Gastroesophageal sphincter (tissue), 4 donors: ENCODE measurements at places on chromosomes 2 and 18.

DNA sequence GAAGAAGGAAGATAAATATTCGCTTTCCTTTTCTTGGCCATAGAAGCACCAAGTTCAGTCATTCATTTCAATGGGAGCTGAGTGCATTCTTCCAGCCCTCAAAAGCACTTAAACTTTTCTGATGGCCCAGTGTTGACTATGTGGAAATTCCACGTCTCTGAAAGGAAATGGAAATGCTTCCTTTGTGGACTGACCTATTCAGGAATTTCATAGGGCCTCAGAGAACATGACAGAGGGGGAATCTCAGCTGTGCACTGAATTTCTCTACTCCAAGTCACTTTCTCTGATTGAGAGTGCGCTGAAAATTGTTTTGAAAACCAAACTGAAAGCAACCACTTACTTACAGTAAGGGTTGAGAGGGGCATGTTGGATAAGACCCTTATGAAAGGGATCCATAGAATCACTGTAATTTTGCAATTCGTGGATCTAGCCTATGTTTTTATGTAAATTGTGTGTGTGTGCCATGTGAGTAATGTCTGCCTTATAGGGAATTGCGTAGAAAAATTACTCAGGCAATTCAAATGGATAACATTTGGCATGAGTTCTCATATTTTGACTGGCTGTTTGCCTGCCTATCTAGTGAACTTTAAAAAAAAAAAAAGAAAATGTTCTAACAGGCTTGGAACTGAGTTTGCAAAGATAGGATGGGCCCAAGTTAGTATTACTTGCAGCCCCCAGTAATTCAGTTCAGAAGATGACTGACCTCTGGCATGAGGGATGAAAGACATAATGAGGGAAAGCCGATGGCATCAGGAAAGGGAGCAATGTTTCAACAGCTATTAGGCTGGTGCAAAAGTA, 437.0 kb downstream of the PTPRM start:
- no peak for ATAC-seq

- no peak for ATAC-seq
Observed at GRCh38 chr2:46913471-46914381, 1.9 kb downstream of the MCFD2 start.

DNA sequence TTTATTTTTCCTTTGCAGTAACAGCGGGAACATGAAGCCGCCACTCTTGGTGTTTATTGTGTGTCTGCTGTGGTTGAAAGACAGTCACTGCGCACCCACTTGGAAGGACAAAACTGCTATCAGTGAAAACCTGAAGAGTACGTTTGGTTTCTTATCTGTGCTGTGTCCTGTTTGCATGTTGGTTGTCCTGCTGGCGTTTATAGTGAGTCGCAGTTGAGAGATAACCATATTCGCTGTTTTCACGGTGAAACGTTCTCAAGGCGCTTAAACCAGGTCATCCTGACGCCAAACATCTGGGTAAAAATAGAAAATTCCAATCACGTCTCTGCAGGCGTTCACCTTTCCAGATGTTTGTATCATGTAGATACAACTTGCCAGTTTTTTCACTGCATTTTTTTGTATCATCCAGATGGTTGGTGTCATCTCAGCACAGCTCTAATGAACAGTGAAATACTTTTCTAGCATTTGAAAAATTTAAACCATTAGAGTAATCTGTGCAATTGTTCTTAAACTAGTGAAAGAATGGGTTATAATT, 21.2 kb downstream of the CLUL1 start:
- no peak for ATAC-seq

GRCh38 chr2:155653176-155653575, 679.3 kb downstream of the NR4A2 start:
- no peak for ATAC-seq

DNA sequence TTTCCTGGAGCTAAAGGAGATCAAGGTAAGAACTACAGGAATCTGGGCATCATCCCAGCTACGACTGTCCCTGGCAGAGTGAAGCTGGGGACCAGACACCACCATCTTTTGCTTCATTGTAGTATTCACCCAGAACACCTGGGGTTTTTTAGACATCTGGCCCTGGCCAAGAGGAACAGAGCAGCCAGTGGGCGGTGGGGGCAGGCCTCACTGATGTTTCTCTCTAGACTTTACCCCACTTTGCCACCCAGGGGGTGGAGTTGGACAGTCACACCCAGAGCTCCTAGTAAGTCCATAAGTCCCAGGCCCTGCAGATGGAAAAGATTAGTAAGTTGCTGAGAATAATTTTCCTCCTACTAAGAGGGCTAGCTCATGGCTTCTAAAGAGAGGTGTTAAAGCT, 39.6 kb downstream of the MARCO start:
- ATAC-seq, result no peak

- no peak for ATAC-seq
Observed at GRCh38 chr2:16150456-16151280, 210.3 kb downstream of the MYCN start.

GRCh38 chr2:446303-446874, 158.5 kb upstream of the ALKAL2 start:
- ATAC-seq, result no peak

DNA sequence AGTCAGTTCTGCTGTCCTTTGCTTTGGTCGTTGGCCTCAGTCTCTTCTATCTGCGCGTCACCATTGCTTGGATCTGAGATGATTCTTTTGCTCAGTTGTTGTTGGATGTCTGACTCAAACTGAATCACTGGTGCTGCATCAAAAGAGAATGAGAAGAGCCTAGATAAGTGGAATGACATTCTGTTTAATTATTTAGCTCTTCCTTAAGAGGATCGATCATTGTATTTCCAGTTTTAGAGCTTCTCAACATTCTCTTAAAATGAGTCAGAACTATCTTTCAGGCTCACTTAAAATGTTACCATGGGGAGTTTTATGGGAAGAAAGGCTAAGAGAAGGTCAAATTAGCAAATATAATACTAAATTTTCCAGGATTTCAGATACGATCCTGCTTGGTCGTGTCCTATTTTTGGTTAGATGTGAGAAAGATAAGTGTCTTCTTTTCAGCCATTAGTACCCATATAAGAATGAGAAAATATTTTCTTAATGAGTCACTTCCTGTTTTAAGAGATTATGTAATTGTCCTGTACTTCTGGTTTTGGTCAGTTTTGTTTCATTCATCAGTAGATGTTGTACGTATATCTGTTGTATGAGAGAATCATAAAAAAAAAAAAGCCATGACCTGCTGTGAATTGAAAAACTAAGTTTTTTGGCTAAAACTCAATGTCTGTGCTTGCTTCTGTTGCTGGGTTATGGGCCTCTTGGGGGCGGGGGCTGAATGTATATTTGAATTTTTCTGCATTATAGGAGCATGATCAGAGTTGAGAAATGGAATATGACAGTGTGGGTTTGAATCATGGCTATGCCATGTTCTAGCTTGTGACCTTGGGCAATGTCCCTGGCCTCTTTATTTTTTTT, 31.6 kb upstream of the CASP10 start:
- ATAC-seq, result no peak

GRCh38 chr18:36335476-36336279, 38.2 kb downstream of the FHOD3 start:
- peak; percentile 32 for ATAC-seq

DNA sequence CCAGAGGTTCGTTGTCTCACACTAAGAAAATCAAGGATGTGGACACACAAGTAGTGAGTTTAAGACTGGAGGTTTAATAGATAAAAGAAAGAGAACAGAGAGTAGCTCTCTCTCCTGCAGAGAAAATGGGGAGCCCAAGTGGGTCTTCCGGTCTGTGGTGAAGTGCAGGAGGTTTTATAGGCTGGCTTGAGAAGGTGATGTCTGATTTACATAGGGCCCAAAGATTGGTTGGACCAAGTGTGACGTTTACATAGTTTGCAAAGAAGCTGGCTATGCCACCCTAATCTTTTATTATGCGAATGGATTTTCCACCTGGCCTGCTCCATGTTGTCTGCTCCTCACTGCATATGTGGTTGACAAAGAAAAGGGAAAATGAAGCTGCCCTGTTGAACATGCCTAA, 430.4 kb upstream of the TRIB2 start:
- ATAC-seq, result no peak

DNA sequence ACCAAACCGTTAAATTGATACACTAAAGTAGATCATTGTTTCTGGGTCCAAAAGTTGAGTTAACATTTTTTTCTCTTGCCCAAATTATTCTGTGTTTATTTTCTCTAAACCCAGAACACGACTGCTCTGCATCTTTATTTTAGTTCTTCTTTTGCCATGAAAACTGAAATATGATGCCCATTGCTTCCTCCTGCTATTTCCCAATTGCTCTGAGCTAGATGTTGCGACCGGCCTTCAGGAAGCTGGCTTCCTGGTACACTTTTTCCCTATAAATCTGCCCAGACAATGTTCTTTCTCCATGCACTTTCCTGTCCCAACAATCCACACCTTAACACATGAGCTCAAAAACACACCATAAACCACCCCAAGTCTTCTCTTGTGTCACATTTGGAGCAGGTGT, 501.4 kb downstream of the FBXO15 start:
- ATAC-seq, result no peak

GRCh38 chr2:160474891-160475787, 18.5 kb downstream of the RBMS1 start:
- no peak for ATAC-seq

- ATAC-seq, result no peak
Observed at GRCh38 chr2:59585655-59586054, 967.8 kb downstream of the BCL11A start.

GRCh38 chr2:43106559-43107527, 119.6 kb downstream of the ZFP36L2 start:
- peak; percentile 23 for ATAC-seq

- no peak for ATAC-seq
Observed at GRCh38 chr2:47277187-47277586, 122.1 kb upstream of the STPG4 start.

GRCh38 chr18:8654503-8655451, 45.5 kb downstream of the RAB12 start:
- ATAC-seq, result no peak

DNA sequence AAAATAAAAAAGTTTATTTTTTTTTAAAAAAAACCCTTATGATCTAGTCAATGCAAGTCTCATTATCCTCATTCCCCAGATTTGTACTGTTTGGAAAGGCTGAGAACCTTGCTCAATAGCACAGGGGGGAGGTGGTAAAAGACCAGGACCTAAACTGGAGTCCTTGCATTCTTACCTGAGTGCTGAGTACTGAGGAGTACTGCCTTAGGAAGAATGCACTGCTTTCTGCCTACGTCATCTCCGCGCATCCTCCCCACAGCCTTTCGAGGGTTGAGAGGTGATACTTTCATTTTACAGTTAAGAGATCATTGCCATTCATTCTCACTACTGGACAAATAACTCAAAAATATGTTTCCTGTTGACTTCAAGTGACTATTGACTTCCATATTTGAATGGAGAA, 73.8 kb downstream of the MAP3K20 start:
- ATAC-seq, result peak; percentile 40

- no peak for ATAC-seq
Observed at GRCh38 chr2:167345559-167345958, 457.3 kb downstream of the XIRP2 start.

DNA sequence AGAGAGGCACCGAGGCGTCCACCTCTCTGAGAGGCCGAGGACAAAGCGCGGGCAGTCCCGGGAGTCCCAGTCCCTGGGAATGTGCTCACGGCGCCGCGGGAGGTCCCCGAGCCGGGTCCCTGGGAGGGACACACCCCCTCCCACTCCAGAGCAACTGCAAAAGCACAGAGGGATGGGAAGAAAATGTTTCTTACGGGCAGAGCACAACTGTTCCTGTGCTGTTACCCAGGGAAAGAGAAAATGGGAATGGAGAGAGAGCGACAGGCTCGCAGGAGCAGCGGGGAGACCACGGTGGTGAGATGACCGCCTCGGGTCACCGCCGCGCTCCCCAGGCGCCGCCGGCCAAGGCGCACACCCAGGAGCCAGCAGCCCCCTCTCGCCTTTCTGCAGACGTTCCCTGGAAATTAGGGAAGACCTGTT, 1.2 kb upstream of the BCL11A start:
- ATAC-seq, result peak; percentile 2

- ATAC-seq, result no peak
Observed at GRCh38 chr18:78579854-78580577, 399.6 kb upstream of the SALL3 start.

- no peak for ATAC-seq
Observed at GRCh38 chr2:55962915-55963314, 39.3 kb upstream of the EFEMP1 start.

GRCh38 chr18:23095463-23095862, 39.8 kb upstream of the CABLES1 start:
- ATAC-seq, result no peak

DNA sequence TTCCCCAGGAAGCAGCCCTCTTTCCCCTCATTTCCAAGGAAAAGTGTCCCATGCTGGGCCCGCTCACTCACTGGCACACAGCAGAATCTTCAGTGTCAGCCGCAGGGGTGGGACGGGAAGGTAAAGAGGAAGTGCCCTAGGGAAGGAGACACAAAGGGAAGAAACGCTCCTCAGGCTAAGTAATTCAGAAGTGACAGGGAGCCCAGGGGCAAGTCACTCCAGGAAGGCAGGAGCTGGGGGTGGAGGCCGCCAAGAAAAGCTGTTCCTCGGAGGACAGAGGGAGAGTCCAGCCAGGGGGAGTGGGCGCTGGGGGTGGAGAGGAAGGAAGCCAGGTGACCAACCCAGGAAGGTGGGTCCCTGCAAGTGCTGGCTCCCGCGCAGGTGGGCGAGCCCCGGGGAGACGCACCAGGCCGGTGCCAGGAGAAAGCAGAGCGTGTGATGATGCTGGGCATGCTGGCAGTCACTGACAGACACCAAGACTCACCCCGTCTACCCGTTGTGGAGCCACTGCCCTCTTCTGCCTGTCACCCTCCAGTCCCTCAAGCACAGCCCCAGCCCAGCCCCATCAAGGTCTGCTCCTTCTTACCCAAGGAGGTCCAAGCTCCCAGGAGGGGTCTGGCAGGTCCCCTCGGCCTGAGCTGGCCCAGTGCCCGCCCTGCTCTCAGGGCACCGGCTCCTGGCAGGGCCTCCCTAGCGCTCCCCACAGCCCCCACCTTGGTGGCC, 21.7 kb downstream of the HDAC4 start:
- no peak for ATAC-seq

GRCh38 chr18:41266616-41267015, 688.4 kb upstream of the PIK3C3 start:
- no peak for ATAC-seq

GRCh38 chr2:192005211-192005610, 158.3 kb upstream of the CAVIN2 start:
- no peak for ATAC-seq
